ENCODE measurements at places on chromosomes 11 and 22. TPM values are rescaled to one million over a fixed set of nuclear protein-coding genes. Genes with fewer than 3 reads are reported as not detected.

The LDHAL6A gene
- not detected for total RNA-seq

The OR52N4 gene
- total RNA-seq = not detected

The C22orf39 gene
- total RNA-seq = 19.9 TPM

The CALCA gene
- total RNA-seq = not detected

The TIMM10B gene
- 36.7 TPM for total RNA-seq

The TMPRSS6 gene
- not detected for total RNA-seq

The LRRC32 gene
- total RNA-seq = 45.1 TPM

The GDPD4 gene
- not detected for total RNA-seq

The PLEKHA7 gene
- total RNA-seq = 0.39 TPM

The STK33 gene
- total RNA-seq = 2.4 TPM

The CFAP68 gene
- 10.1 TPM for total RNA-seq

The TLCD5 gene
- 8.6 TPM for total RNA-seq

The CXCR5 gene
- total RNA-seq = not detected

The SYT9 gene
- 0.07 TPM for total RNA-seq

The IL17REL gene
- not detected for total RNA-seq

The UBASH3B gene
- 18.0 TPM for total RNA-seq

The ANO5 gene
- total RNA-seq = 2.1 TPM

The NPAS4 gene
- not detected for total RNA-seq

The TMEM191C gene
- total RNA-seq = 1.1 TPM

The DRG1 gene
- total RNA-seq = 52.5 TPM

The RAB3IL1 gene
- 11.8 TPM for total RNA-seq

The SBF2 gene
- 74.3 TPM for total RNA-seq

The FBLN1 gene
- total RNA-seq = 150 TPM

The SOX6 gene
- 2.5 TPM for total RNA-seq

The ABTB2 gene
- 9.9 TPM for total RNA-seq

The PITPNB gene
- 27.8 TPM for total RNA-seq

The MAP6 gene
- total RNA-seq = 2.4 TPM

The EXPH5 gene
- total RNA-seq = 0.26 TPM

The ZC3H7B gene
- 79.1 TPM for total RNA-seq

The LIF gene
- 46.1 TPM for total RNA-seq

The CDKN1C gene
- total RNA-seq = 1.3 TPM

The DEPDC7 gene
- total RNA-seq = 4.6 TPM

The NAALAD2 gene
- total RNA-seq = 0.46 TPM

The MMP8 gene
- 0.07 TPM for total RNA-seq

The MYBPC3 gene
- not detected for total RNA-seq

All from smooth muscle cell of the pulmonary artery (primary cell).